ENCODE measurements at places on chromosomes 16 and 17.

GRCh38 chr16:56617212-56618085, 8.1 kb upstream of the MT1E start:
- peak overlapping the region; percentile 66 for H3K27ac ChIP-seq
- H3K27me3 ChIP-seq: no peaks in the 10 kb centered on the region
- ATAC-seq: peak; percentile 91
- peak overlapping the region; percentile 11 for H3K4me3 ChIP-seq
- H3K36me3 ChIP-seq: no peaks in the 10 kb centered on the region

DNA sequence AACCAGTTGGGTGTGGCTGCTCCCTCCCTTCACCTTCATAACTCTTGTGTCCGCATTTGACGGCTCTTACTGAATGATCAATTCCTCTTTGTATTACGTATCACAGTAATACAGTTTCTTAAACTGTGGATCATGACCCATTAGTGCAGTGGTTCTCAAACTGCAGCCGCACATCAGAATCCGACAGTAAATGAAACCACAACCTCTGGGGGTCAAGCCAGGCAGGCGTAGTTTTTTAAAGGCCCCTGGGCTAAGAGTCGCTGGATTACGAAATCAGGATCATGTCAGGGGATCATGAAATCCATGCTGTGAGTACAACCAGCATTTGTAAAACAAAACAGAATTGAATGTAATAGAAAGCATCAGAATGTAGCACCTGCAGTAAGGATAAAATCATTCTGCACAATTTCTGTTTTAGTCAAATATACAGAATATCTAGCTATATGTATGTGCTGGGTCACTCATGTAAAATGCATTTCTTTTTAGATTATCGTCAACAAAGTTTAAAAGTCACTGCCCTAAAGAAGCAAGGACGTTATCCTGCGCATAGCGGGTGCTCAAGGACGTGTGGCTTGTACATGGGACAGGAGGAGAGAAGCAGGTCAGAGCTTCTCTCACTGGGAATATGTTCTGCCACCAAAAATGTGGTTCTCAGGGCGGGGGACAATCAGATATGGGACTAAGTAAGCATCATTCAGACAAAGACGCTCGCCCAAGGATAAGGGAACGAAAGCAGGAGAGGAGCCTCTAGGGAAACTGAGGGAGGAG, 113.1 kb downstream of the ZFHX3 start:
- no peak for ATAC-seq
- no peaks in the 10 kb centered on the region for H3K27me3 ChIP-seq
- H3K4me1 ChIP-seq: no peaks in the 10 kb centered on the region

- H3K27me3 ChIP-seq: no peaks in the 10 kb centered on the region
- no peaks in the 10 kb centered on the region for H3K36me3 ChIP-seq
- peak overlapping the region; percentile 83 for H3K4me3 ChIP-seq
- no peak for ATAC-seq
These were observed 5.1 kb downstream of the TSPOAP1 start for GRCh38 chr17:58323366-58324055.

- H3K4me3 ChIP-seq: no peak overlapping the region
- ATAC-seq: peak; percentile 34
- no peaks in the 10 kb centered on the region for H3K27me3 ChIP-seq
These were observed 7.9 kb downstream of the TAF15 start for GRCh38 chr17:35817196-35817595.

DNA sequence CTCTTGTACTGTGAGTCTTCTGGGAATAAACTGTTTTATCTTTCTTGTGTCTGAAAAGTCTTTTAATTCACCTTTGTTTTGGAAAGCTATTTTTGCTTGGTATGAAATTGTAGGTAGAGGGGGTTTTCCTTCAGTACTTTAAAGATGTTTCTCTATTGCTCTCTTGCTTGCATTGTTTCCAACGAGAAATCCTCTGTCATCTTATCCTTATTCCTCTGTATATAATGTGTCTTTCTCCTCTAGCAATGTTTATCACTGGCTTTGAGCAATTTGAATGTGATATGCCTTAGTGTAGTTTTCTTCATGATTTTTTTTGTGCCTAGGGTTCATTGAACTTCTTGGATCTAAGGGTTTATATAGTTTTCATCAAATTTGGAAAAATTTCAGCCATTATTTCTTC, 96.3 kb downstream of the CDK5R1 start:
- no peak for ATAC-seq
- H3K27me3 ChIP-seq: no peaks in the 10 kb centered on the region
- no peak overlapping the region for H3K27ac ChIP-seq
- H3K4me1 ChIP-seq: no peaks in the 10 kb centered on the region
- no peak overlapping the region for H3K4me3 ChIP-seq
- no peaks in the 10 kb centered on the region for H3K36me3 ChIP-seq

- peak overlapping the region; percentile 88 for H3K27ac ChIP-seq
- peak overlapping the region; percentile 93 for H3K4me3 ChIP-seq
- peak; percentile 26 for ATAC-seq
- no peaks in the 10 kb centered on the region for H3K27me3 ChIP-seq
- no peaks in the 10 kb centered on the region for H3K36me3 ChIP-seq
These were observed 852 bp upstream of the HELZ start for GRCh38 chr17:67245694-67246402.

Measured in gastroesophageal sphincter (tissue), 4 donors.